Effector memory CD8-positive, alpha-beta T cell (primary cell): ENCODE measurements at places on chromosomes 3 and 15.

DNA sequence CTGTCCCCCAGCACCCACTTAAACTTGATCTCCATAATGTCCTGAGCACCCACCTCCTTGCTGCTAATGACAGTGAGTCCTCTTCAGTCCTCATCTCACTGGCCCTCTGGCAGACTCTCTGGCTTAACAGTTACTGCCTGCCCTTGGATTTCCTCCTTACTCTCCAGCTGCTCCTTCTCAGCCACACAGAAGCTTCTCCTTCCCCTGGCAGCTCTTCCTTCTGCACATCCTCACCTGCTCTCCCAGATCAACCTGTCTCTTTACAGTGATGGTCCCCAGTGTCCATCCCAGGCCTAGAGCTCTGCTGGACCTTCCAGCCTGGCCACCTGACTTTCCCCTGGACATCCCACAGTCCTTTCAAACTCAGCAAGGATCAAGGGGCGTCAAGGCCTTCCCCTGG, 47.4 kb upstream of the SMAD3 start:
- no peak for DNase-seq

- no peak for DNase-seq
Measured at GRCh38 chr15:89406218-89406939, 71.8 kb upstream of the POLG start.

- no peak for DNase-seq
Measured at GRCh38 chr3:172953571-172953970, 187.5 kb downstream of the SPATA16 start.

DNA sequence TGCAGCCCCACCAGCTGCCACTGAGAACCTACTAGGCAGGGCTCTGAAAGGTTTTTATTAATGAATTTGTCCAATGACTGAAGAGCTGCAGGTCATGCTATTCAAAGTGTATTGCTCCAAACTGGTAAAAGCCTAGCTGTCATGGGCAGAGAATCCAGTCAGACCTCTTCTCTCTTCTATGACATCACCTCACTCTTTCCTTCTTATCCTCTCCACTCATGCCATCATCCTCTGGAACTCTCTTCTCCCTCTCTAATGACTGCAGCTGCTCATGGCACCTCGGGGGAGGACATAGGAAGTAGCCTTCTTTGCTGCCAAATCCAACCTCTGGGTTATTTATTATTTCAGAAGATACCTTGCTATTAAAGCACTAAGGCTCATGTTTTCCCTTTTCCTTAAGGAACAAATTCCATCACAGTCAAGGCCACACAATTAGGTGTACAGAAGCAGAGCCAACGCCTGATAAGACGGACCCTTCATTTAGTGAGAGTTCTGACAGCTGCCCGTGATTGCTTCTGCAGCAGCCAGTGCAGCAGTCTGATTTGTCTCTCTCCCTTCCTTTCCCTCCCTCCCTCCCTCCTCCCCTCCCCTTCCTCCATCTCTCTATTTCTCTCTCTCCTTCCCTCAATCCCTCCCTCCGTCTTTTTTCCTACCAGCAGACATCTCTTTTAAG, 87.0 kb upstream of the ONECUT1 start:
- DNase-seq = no peak

- peak; percentile 85 for DNase-seq
Measured at GRCh38 chr15:89358755-89359439, 24.3 kb upstream of the POLG start.

DNA sequence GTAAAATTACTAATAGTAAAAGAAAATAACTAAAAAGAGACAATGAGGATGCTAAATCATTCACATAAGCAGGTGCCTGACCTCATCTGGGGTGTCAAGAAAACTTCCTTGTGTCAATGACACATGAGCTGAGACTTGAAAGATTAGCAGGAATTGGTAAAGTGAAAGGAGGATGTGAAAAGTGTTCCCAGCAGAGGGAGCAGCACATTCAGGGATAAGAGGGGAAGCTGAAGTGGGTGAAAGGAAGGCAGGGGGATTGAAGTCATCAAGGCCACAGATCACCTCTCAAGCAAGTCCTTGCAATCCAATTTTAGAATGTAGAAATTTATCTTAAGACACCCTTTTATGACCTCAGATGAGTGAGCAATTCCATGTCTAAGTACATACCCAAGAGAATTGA, 60.2 kb upstream of the ACP3 start:
- no peak for DNase-seq

DNA sequence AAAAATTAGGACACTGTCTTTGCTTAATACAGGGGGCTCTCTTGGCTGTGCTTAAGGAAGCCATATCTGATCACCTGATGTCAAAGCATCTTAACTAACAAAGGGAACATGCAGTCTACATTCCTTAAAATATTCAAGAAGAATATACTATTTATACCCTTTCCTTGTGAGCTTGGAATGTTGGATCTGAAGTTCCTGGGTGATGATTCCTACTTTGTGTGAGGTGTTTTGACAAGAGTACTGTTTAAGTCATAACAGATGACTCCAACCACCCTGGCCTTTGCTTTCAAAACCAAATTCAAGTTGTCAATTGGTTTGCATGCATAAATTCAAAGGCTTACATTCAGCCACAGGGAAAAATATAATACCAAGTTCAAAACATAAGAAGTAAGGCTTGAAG, 862.7 kb upstream of the SEMA6D start:
- no peak for DNase-seq

DNA sequence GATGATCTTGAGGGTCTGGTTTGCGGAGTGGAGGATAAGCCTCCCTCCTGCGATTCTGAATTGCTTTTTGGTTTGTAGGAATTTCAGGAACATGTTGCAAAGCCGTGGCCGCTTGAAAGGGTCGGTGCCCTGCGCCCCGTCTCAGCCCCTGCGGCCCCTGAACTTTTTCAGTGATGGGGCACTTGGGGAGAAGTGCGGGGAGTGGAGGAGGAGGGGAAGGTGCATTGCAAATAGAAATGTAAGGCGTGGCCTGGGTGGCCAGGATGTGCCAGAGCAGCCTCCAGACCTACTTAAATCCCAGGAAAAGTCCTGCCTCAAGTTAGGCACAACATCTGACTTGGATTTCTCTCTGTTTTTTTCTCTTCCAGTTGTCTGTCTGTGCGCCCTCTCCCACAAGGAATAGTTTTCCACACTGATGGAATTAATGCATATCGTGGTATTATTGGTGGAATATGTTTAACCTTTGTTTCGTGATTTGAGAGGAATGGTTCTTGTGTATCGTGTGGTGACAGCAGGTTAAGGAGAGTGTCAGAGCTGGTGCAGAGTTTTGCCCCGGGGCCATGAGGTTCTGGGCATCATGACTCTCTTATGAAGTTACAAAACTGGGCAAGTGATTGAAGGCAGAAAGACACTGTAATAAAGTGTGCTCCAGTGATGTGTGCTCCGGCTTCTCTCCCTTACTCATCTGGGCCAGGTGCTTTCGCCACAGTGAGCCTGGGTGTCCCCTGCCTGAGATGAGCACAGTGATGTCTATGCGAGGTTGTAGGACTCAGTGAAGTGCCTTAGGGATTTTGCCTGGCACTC, 153.8 kb downstream of the PGPEP1L start:
- no peak for DNase-seq

- no peak for DNase-seq
Measured at GRCh38 chr15:42190370-42190769, 17.7 kb downstream of the VPS39 start.

GRCh38 chr15:77481670-77482069, 61.0 kb downstream of the HMG20A start:
- no peak for DNase-seq
